ENCODE measurements at places on chromosomes 2 and 18.

- no peak for DNase-seq
Measured at GRCh38 chr18:36211612-36212065, 24.3 kb downstream of the MOCOS start.

DNA sequence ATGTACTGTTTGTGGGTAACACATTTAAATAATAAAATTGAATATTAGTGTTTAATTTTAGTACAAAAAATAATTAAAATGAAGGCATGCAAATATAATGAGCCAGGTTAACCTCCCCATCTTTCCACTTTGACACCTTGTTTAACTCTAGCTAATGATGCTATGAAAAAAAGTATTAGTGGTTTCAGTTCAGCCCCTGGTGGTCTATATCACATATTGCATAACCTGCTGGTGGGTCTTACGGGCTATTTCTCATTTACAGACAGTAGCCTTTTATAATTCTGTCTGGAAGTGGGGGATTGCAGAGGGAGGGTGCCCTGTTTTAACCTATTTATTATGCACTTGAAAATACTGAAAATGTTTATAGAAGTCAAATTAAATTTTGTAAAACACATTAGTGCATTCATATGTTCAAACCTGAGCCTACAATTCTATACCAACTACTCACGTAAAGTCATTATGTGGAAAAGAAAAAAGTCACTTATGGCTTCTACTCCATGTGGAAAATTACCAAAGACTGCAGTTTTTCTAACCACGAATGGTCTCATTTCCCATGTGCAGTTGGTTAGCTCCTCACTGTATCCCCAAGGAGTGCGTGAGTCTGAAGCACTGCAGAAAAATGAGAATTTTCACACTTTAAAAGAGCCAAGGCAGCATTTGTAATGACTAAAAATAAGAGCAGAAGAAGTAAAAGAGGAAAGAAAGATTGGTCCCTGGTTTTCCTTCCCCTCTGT, 381.0 kb downstream of the MTX2 start:
- DNase-seq, result no peak

DNA sequence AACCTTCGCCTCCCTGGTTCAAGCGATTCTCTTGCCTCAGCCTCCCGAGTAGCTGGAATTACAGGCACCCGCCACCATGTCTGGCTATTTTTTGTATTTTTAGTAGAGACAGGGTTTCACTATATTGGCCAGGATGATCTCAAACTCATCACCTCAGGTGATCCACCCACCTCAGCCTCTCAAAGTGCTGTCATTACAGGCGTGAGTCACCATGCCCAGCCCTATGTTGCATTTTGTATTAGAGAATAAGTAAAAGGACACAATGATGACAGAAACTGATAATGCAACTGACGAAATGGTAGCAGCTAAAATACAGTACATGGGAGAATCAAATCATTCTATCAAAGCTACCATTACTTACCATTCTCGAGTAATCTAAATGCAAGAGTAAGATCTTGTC, 276.7 kb downstream of the DSEL start:
- DNase-seq, result no peak

DNA sequence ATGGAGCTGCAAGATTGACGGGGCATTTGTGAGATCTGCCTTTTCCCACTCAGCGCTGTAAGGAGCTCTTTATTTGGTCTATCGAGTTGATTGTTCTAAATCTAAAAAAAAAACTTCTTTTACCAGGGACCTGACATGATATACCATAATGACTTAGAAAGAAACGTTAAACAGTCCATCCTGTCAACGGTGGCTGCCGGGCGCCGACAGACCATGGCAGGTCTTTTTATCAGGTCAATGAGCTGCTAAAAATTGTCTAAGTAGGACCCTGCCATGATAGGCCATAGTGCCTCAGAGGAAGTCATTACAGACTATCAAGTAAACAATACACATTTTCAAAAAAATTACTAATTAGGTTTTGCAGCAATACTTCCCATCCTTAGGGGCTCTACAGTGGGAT, 87.9 kb downstream of the KLHL14 start:
- DNase-seq, result no peak

- DNase-seq, result no peak
Measured at GRCh38 chr2:198453866-198454265, 649.5 kb downstream of the PLCL1 start.

DNA sequence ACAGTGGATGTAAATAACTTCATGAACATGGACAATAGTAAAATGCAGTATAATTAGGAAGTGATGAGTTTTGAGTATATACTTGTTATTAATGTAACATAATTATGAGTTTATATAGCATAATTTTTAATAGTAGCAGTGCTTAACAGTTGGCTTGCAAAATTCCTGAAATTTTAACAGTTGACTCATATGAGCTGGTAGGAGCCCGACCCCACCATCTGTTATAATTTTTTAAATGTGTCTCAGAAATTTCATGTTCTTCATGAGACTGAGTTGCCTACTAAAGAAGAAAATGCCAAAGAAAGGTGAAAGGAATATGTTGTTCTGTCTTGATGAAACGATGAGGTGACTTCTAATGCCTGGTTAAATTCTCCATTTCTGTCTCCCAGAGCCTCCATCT, 62.6 kb downstream of the ITGB1BP1 start:
- DNase-seq, result no peak

GRCh38 chr18:62164855-62165487, 21.9 kb downstream of the PIGN start:
- no peak for DNase-seq

DNA sequence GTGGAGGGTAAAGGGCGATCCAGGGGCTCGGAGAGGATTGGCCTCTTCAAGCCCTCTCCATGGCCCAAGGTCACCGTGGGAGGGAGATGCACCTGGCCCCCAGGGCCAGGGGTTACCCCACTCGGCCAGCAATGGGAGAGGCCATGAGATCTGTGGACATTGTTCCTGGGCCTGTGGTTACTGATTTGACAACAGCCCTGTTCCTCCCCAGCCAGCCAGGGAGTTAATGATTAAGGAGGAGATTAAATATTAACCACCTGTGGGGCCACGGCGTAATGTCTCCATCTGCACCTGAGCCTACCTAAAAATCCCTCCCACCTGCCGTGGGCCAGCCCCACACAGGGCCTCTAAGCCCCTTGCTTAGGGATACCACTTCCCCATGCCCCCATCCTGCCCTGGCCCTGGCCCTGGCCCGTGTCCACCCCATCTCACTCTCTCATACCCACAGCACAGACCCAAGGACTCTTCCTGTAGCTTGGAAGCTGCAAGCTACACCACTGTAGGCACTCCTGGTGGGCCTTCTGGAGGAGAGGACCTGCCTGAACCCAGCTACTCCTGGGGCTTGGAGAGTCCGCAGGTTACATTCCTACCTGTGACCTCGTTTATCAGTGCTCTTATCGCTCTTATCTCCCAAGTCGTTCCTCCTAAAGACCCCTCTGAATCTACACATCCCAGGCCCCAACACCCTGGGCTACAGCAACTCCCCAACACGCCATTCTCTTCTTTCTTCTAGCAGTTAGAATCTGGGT, 32.1 kb downstream of the ZFP36L2 start:
- no peak for DNase-seq

- no peak for DNase-seq
Measured at GRCh38 chr2:30487603-30488002, 40.6 kb downstream of the LCLAT1 start.

- peak; percentile 2 for DNase-seq
Measured at GRCh38 chr18:49898421-49898820, 85.1 kb upstream of the ACAA2 start.

DNA sequence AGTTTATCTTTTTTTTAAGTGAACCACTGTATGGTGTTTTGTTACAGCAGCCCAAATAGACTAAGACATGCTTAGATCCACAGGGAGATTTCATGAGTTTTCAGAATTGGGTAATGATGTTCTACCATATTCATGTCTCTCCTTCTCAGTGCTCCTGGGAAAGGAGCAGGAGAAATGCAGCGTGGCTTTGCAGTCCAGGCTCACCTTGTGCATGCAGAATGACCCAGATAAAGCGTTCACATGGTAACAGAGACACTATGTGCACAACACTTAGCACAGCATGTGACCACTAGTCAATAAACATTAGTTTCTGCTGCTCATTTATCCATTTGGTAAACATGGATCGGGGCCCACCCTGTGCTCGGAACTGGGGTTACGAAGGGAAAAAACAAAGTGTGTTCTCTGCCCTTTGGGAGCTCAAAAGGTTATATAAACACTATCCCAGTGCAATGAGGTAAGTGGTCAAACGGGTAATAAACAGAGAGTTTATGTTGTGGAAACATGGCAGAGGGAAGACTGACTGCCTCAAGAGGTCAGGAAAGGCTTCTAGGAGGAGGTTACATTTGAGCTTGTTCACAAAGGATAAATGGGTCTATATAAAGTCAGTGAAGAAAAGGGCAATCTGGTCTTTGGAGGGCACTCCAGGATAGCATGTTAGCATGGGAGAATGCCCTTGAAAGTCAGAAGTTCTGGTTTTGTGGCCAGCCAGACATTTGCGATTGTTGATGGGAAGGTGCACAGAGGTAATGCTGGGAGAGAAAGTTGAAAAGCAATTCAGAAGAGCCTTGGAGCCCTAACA, 299.2 kb downstream of the TDRD15 start:
- DNase-seq, result no peak

DNA sequence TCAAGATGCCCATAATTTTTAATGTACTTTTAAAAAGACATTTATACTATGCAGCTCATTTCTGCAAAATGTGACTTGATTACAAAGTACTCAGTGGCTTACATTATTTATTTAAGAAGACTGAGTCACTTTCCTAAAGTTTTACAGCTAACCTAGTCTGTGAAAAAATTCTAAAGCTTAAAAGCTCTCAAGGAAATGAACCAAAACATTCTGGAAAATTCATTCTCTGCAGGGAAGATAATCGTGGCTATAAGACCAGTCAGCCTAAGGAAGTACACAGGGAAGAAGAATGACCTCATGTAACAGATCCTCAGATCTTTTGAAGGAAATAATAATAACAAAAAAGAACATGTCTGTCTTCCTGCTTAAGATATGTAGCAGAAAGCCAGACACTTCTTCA, 232.1 kb upstream of the STK17B start:
- no peak for DNase-seq

- no peak for DNase-seq
Measured at GRCh38 chr2:146241023-146241422, 1603.8 kb upstream of the ACVR2A start.

DNA sequence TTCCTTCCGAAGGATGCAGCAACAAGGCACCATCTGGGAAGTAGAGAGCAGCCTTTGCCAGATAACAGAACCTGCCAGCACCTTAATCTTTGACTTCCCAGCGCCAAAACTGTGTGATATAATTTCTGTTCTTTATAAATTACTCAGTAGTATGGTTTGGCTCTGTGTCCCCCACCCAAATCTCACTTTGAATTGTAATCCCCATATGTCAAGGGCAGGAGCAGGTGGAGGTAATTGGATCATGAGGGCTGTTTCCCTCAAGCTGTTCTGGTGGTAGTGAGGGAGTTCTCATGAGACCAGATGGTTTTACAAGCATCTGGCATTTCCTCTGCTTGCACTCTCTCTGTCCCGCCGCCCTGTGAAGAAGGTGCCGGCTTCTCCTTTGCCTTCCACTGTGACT, 899.9 kb downstream of the TRIB2 start:
- peak; percentile 97 for DNase-seq

GRCh38 chr2:3146772-3147650, 230.6 kb downstream of the EIPR1 start:
- DNase-seq, result no peak

DNA sequence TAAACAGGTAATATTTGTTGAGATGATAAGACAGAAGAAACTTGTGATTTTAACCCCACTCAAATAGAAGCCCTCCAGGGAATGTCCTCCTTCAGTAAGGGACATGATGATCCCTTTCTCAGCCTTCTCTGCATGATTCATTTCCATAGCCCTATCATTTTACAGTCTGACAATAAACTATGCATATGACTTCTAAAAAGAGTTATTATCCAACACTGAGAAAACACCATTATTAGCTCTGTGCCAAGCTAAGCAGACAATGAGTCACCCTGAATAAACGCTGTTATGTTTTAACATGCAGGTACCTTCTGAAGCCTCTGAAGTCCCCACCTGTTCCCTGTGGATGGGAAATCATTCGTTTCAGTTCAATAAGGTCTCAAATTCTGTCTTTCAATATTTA, 54.7 kb downstream of the DTNB start:
- no peak for DNase-seq

DNA sequence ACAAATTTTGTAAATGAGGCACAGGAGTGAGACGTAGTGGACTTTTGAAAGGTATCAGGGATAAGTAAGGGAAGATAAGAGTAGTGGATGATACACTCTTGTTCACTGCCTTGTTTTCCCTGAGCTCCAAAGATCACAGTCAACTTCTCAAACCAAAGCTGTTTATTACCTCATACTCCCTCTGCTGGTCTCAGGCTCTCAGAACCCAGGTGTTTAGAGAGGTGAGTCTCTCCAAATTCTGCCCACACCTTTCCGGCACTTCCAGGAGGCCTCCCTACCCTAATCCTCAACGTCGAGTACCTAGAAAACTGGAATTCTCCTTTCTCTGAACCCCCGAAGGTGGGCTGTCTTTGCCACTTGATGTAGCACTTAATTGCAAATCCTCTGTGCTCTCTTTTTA, 621.1 kb downstream of the BCL11A start:
- DNase-seq, result no peak

- DNase-seq, result no peak
Measured at GRCh38 chr2:142973822-142974207, 96.4 kb downstream of the KYNU start.

DNA sequence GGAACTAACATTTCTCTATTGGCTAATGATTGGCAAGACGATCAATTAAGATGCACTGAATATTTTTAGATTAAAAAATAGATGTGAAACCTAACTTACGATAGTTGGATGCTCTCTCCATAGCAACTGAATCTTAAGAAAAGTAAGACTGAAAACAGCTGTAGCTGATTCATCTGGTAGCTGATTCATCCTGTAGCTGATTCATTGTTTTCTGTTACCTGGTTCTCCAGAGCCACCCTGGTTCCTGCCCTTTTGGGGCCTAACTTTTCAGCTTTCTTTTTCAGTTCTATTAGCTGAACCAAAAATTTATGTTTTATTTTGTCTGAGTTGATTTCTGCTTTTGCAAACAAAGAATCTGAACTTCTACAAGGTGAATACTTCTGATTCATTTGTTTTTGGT, 22.7 kb upstream of the SPR start:
- DNase-seq, result no peak

GRCh38 chr18:11119959-11120587, 29.3 kb downstream of the PIEZO2 start:
- DNase-seq, result no peak

GRCh38 chr18:36186461-36187192, 670 bp upstream of the MOCOS start:
- no peak for DNase-seq

DNA sequence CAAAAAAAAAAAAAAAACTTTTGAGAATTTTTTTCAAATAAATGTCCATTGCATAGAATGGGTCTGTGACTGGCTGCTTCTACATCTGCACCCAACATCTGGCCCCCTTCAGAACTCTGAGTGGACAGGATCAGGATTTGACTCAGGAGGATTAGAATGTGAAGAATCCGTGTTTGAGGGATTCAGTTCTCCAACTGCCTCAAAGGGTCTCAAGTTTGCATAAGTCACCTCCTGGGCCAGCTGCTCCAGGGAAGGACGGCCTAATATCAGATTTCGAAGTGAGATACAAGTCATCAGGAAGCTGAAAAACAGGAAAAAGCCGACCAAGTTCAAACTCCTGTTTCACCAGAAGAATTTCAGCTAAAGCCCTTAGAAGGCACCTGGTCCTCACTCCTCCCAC, 10.9 kb downstream of the MAT2A start:
- DNase-seq, result no peak

- DNase-seq, result no peak
Measured at GRCh38 chr2:170819680-170820664, 3.3 kb downstream of the GAD1 start.
